ENCODE measurements at places on chromosomes 5 and 9.

DNA sequence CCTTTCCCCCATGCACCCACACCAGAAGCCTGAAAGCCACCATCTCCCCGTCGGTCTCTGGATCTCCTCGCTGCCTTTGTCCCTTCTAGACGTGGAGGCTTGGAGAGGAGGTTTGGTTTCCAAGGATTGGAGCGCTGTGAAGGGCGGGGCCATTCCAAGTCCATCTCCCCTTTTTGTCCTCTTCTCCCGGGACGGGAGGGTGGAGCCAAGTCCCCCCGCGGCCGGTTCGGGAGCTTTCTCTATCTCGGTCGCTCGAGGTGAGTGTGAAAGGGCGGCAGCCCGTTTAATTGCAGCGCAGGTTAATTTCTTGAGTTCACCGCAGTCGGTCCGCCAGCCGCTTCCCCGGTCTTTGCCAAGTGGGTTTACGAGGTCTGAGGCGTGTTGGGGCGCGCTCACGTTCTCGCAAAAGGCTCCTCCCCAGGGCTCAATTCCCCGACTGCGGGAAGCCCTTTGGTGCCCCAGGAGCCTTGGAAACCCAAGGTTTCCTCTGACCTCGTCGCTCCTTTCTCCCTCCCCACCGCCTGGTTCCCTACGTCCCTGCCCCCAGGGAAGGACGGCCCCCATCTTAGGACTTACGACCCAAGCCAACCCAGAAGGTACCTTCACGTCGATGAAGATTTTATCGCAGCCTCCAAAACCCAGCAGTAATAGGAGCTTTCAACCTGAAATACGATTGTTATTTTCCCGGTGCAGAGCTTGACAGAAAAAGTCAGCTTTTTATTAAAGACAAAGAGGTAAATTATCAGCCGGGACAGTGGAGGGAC lies 2.8 kb upstream of the ZNF462 start:
- ATAC-seq, result no peak

GRCh38 chr9:14770592-14770991 lies 48.1 kb upstream of the CER1 start:
- ATAC-seq, result no peak

DNA sequence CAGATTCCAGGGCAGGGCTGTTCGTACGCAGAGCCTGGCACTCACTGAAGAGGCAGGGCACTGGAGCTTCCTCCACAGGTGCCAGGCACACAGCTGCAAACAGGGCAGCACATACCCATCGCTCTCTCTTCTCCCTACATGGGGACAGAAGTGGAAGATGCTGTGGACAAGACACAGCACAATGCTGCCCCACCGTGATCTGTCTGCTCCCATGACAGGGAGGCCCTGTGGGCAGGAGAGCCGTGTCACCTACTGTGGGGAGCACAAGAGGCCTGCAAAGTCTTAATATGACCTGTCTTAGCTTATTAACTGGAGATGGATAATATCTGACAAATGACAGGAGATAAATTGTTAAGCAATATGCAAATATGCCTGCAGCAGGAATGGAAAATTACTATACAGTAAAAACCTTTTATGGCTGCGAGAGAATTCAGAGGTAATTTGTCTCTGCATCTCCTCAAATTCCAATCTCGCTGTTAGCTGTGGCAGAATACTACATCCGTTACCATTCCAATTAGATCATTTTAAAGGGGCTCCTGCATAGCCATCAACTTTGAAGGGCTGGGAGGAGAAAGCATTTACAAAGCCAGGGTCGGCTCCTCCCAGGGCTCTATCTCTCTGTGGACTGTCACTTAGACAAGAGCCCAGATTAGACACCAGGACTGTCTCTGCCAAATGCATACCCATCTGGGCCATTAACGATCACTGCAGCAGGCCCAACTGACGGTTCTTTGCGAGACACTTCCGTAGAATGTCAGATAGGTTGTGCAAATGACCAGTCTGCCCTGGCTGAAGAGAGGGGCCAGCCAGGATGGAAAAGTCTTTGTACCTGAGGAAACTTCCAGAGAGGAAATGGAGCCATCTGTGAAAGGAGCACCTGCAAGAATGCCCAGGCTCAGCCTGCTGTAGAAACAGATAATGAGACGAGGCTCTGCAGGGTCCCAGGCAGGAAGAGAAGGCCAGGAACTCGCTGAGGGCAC lies 90.7 kb upstream of the FSTL4 start:
- ATAC-seq, result peak; percentile 17

DNA sequence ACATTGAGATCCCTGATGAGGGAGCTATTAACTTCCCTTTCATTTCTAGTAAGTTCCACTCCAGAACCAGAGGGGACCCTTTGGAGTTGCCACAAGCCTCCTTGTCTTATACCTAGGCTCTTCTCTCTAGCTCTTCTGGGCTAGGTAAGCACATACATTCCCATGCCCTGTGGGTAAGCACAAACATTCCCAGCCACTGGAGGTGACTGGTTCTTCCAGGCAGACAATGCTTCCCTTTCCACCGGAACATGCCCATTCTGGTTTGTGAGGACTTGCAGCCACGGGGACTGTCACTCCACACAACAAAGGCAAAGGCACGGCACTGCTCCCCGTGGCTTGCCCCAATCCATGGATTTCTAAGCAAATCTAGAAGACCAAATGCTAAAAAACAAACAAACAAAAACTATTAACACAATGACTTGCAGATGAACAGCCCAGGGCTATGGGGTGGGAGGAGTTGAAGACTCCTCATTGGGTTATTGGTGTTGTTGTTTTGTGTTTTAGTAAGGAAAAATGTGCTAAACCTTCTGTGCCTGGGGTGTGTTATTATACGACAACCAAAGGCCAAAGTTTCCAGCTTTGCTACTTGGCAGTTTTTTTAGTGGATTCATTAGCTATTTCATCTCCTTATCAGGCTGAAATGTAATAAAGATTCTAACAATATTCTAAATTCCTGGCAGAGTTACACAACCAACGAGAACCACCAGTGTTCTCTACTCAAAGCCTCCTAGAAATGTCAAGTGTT lies 276.2 kb downstream of the SYK start:
- no peak for ATAC-seq

- no peak for ATAC-seq
Observed at GRCh38 chr5:56388229-56388985, 155.3 kb upstream of the ANKRD55 start.

DNA sequence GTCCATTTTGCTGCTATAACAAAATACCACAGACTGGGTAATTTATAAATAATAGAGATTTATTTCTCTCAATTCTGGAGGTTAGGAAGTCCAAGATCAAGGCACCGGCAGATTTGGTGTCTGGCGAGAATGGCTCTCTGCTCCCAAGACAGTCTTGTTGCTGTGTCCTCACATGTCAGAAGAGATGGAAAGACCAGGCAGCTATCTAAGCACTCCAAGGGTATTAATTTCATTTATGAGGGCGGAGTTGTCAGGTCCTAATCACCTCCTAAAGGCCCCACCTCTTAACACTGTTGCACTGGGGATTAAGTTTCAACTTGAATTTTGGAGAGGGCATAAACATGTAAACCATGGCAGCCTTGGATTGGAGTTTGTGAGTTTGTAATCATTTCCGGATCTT lies 30.3 kb downstream of the ADCY2 start:
- no peak for ATAC-seq

GRCh38 chr9:99445920-99446319 lies 223.8 kb downstream of the SEC61B start:
- no peak for ATAC-seq

DNA sequence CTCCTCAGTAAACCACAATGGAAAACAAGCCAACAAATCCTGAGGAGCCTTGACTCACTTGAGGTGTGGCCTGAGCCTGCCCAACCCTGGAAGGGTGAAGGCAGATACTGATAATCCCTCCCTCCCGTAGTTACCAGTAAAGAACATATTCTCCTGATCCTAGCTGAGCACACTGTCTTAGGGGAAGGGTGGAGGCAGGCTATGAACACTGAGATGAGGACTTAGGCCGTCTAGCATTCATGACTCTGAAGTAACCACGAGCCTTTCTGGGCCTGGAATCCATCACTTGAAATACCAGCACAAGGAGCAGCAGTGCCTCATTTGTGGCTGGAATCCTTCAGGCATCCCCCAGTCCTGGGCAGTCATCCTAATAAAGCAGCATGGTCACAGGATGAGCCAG lies 124.5 kb upstream of the PRLR start:
- ATAC-seq, result no peak

- no peak for ATAC-seq
Observed at GRCh38 chr5:155826611-155827507, 500.1 kb upstream of the SGCD start.
